CD4-positive, alpha-beta T cell treated with Interleukin-17A for 1 hour (primary cell): ENCODE measurements at places on chromosomes 5 and 9.

DNA sequence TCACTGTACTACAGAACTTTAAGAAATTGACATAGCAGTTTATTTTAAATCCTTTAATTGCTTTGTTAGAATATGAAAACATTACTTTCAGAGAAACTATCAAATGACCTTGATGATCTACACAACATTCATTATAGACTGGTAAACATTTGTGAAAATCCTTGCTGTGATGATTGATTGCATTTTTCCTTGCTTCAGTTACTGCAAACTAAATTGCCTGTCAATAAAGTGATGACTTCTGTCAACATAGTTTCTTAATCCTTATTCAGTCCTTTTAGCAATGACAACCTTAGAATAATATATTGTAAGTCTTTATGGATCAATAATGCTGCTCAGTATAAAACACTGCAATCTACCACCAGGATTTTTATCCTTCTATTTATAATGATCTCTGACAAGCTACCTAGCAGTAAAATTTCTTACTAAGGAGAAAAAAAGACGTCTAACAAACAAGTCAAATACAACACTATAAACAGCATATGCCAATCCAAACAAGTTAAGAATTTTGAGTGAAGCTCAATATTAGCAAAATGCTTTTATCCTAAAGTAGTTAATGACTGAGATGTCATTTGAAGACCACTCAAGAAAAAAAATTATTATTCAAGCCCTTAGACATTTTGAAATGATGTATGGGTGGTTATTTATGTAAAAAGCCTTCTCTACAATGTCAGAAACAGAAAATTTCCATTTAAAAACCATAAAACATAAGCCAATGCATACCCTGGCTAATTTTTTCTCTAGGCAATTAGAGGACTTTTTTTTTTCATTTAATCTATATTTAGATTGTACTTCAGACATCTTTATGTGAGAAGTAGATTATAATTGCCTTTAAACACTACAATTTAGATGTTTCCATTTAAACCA is 105.5 kb downstream of the FBXL17 start:
- no peak for DNase-seq

- peak; percentile 74 for DNase-seq
Measured at GRCh38 chr5:141637767-141638419, 1.1 kb downstream of the RELL2 start.

DNA sequence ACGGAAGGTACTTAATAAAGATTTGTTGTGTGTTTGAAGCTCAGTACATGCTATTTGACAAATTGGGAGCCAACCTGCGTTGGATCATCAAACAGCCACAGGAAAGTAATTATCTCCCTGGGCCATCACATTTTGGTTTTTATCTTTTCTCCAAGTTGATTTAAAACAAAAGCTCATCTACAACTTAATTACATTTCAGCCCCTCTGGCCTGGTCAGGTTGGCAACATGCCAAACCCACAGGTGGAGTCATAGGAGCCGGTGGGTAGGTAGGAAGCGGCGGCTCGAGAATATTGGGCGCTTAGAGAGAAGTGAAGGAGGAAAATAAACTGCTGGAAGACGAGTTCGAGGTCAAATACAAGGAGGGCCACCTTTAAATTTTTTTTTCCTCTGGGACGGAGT is 64.9 kb upstream of the FANCC start:
- no peak for DNase-seq

GRCh38 chr5:14129123-14129522 is 14.0 kb upstream of the TRIO start:
- DNase-seq = no peak

DNA sequence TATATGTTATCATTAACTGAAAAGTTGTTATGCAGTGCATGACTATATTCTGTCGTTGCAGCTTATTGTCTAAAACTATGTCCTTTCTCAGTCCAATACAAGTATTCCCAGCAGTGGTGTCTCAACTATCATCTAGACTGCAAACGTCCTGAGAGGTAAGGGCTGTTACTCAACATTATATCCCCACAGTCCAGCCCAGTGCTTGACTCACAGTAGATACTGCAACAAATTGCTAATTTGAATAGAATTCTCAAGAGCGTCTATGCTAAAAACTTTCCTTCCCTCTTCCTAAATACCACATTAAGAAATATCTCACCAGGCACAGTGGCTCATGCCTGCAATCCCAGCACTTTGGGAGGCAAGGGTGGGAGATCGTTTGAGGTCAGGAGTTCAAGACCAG is 37.7 kb upstream of the PCSK5 start:
- DNase-seq = no peak

- no peak for DNase-seq
Measured at GRCh38 chr9:74132986-74133385, 364.1 kb upstream of the RORB start.

- DNase-seq = no peak
Measured at GRCh38 chr5:56522960-56523359, 289.8 kb upstream of the ANKRD55 start.

- no peak for DNase-seq
Measured at GRCh38 chr9:38171926-38172325, 102.9 kb upstream of the SHB start.
